Activated CD4-positive, alpha-beta memory T cell treated with anti-CD3 and anti-CD28 coated beads for 36 hours (primary cell): ENCODE measurements at places on chromosomes 2 and 18.
A peak's percentile ranks its signal among the peaks of the same experiment; 100 is the strongest.

GRCh38 chr2:106363791-106364190, 104.4 kb downstream of the RGPD3 start:
- no peak for DNase-seq

GRCh38 chr2:138654146-138654545, 126.0 kb downstream of the NXPH2 start:
- DNase-seq, result no peak

DNA sequence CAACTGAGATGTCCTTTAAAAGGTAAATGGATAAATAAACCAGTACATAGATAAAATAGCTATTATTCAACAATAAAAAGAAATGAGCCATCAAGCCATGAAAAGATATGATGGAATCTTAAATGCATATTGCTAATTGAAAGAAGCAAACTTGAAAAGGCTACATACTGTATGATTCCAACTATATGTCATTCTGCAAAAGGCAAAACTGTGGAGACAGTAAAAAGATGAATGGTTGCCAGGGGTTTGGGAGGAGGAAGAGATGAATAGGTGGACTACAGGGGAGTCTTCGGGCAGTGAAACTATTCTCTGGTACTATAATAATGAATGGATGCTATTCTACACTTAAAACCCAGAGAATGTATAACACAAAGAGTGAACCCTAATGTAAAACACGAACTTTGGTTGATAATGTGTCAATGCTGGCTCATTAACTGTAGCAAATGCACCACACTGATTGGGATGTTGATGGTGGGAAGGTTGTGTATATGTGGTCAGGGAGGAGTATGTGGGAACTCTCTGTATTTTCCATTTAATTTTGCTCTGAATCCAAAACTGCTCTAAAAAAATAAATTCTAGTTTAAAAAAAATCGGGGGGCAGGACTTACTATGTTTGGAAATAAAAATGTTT, 73.7 kb upstream of the MYCN start:
- no peak for DNase-seq

DNA sequence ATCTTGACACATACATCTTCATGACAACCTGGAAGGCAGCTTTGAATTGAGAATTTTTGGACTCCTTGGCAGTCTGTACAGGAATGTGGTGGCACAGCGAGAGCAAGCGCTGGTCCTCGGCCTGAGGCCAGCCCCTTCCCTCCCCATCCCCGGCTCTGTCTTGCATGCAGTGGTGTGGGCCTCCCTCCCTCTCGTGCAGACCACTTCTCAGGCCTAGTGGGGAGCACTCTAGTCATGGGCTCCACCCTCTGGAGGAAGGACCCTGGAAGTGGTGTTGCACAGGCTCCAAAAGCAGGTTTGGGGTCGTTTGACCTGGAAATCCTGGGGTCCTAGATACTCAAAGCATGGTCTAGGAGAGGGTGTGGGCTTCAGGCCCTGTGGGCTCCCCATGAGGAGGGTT, 32.3 kb downstream of the ADCYAP1 start:
- no peak for DNase-seq

DNA sequence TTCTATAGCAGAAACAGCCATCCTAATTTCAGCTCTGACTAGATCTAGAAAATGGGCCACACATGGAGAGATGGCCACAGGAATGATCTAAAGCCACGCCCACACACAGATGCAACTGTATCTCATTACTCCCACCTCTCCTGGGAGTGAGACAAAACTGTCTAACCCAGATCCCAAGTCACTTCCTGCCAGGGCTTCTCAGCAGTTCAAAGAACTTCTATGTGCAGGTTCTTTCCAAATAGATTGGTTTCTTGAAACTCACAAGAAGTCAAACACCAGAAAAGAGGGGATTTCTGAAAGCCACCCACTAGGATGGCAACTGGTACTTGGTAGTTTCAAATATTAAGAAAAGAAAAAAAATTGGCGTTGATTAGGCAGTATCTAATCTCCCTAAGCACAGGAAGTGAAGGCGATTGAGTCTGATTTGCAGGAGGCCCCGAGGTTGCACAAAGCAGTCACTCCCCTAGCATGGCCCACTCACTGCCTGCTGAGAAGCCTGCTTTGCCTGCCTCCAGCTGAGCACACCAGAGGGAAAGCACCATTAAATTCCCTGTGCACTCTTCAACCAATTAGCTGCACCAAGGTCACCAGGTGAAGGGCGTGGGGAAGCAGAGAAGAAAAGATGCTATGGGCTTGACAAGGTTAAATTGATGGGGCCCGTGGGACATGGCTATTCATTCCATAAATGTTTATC, 51.1 kb downstream of the PAPOLG start:
- DNase-seq, result peak; percentile 81

- no peak for DNase-seq
Measured at GRCh38 chr18:24214913-24215312, 76.1 kb downstream of the CABYR start.

- DNase-seq, result no peak
Measured at GRCh38 chr2:69483696-69484095, 46.5 kb upstream of the NFU1 start.

DNA sequence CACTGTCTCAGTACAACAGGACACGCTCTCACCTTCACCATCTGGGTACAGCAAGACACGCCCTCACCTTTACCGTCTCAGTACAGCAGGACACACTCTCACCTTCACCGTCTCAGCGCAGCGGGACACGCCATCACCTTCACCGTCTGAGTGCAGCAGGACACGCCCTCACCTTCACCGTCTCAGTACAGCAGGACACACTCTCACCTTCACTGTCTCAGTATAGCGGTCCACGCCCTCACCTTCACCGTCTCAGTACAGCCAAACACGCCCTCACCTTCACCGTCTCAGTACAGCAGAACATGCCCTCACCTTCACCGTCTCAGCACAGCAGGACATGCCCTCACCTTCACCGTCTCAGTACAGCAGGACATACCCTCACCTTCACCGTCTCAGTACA, 109.9 kb upstream of the CTDP1 start:
- no peak for DNase-seq

GRCh38 chr2:144233733-144234541, 286.0 kb downstream of the ZEB2 start:
- DNase-seq, result no peak

- DNase-seq, result peak; percentile 80
Measured at GRCh38 chr2:199977984-199978415, 22.6 kb downstream of the MAIP1 start.

GRCh38 chr2:135701442-135701841, 40.2 kb upstream of the UBXN4 start:
- DNase-seq, result no peak
